ENCODE measurements at places on chromosomes 5 and 9.
A peak's percentile ranks its signal among the peaks of the same experiment; 100 is the strongest.

- DNase-seq = no peak
- H3K4me3 ChIP-seq = no peak overlapping the region
- H3K27me3 ChIP-seq = no peaks in the 10 kb centered on the region
- H3K27ac ChIP-seq = no peak overlapping the region
- no peaks in the 10 kb centered on the region for H3K36me3 ChIP-seq
- no peaks in the 10 kb centered on the region for H3K4me1 ChIP-seq
Measured at GRCh38 chr9:76115982-76116646, 225.6 kb downstream of the PCSK5 start.

DNA sequence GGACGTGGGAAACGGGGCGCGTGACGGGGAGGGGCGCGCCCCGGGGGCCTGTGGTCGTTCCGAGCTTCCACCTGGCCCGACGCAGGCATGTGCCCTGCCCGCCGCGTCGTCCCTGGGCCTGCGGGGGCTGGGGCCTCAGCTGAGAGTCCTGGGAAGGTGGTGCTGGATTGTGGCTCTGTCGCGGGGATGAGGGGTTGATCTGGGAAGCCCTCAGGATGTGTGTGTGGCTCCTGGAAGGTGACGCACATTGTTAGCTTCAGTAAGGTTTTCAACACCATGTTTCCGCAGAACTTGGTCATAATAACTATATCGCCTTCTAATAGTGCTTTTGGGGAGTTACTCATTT lies 589.1 kb downstream of the MTRR start:
- H3K27ac ChIP-seq = no peak overlapping the region
- H3K4me3 ChIP-seq = peak overlapping the region; percentile 55
- DNase-seq = no peak
- peaks cover 3% of the 10 kb centered on the region for H3K4me1 ChIP-seq

DNA sequence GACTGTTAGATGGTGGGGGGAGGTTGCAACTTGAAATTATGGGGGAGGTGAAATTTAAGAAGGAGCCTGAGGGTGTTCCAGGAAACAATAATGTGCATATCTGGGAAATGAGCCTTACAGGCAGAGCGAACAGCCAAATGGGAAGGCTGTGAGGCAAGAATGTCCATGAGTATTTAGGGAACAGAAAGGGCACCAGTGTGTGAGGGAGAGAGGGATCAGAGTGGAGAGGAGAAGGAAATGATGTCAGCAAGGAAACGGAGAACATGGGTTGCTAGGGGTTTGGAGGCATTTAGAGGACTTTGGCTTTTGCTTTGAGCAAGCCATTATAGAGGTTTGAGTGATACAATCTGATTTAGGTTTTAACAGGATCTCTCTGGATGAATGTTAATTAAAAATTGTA lies 285.4 kb downstream of the TLE4 start:
- DNase-seq = no peak
- no peaks in the 10 kb centered on the region for H3K27me3 ChIP-seq
- no peak overlapping the region for H3K27ac ChIP-seq

- no peak overlapping the region for H3K27ac ChIP-seq
- peaks cover 13% of the 10 kb centered on the region for H3K4me1 ChIP-seq
- no peak for DNase-seq
- H3K36me3 ChIP-seq = peaks cover 62% of the 10 kb centered on the region
- no peaks in the 10 kb centered on the region for H3K27me3 ChIP-seq
Measured at GRCh38 chr5:177520916-177521513, 4.3 kb upstream of the DDX41 start.

GRCh38 chr9:19397845-19398244 lies 11.0 kb upstream of the ACER2 start:
- no peaks in the 10 kb centered on the region for H3K27me3 ChIP-seq
- H3K4me1 ChIP-seq = no peaks in the 10 kb centered on the region
- H3K27ac ChIP-seq = no peak overlapping the region
- H3K36me3 ChIP-seq = no peaks in the 10 kb centered on the region
